RCC 7860 (cell line): ENCODE measurements at places on chromosomes 7 and 10.

GRCh38 chr7:81525841-81526240 lies 244.0 kb downstream of the HGF start:
- DNase-seq = no peak

DNA sequence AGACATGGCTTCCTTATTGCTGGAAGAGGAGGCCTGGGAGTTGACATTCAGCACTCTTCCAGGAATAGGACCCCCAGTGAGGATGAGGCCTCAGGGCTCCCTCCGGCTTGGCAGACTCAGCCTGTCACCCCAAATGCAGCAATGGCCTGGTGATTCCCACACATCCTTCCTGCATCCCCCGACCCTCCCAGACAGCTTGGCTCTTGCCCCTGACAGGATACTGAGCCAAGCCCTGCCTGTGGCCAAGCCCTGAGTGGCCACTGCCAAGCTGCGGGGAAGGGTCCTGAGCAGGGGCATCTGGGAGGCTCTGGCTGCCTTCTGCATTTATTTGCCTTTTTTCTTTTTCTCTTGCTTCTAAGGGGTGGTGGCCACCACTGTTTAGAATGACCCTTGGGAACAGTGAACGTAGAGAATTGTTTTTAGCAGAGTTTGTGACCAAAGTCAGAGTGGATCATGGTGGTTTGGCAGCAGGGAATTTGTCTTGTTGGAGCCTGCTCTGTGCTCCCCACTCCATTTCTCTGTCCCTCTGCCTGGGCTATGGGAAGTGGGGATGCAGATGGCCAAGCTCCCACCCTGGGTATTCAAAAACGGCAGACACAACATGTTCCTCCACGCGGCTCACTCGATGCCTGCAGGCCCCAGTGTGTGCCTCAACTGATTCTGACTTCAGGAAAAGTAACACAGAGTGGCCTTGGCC lies 4.3 kb downstream of the PGAM2 start:
- DNase-seq = no peak

DNA sequence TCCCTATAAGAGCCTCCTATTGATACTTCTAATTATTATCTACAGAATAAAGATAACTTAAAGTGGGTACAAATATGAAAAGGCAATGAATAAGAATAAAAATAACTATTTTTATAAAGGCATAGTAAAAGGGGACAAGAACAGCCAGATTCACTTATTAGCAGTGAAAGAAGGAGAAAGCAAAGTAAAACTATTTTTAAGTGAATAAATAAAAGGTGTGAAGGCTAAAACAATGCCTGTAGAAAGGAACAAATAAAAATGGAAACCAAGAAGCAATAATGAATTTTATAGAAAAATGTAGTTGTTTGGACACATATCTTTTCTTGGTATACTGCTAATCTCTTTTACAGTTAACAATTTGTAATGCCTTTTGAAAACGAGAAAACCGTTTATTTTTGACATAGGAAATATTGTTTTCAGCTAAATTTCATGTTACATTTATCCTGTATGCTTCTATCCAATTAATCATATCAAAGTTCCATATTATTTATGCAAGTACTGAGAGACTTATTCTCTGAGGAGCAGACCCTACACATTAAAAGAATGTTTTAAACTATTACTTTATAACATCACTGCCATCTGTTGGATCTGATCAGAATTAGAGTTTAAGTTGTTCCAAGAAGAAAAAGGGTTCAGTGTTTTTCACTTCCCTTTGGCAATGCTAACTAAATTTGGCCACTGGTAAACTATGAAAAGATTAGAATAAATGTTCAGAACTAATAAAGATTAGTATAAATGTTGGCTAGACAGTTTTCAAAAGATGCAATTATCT lies 59.1 kb downstream of the ARMC3 start:
- DNase-seq = peak; percentile 55

GRCh38 chr7:20364571-20365196 lies 34.0 kb downstream of the ITGB8 start:
- no peak for DNase-seq

DNA sequence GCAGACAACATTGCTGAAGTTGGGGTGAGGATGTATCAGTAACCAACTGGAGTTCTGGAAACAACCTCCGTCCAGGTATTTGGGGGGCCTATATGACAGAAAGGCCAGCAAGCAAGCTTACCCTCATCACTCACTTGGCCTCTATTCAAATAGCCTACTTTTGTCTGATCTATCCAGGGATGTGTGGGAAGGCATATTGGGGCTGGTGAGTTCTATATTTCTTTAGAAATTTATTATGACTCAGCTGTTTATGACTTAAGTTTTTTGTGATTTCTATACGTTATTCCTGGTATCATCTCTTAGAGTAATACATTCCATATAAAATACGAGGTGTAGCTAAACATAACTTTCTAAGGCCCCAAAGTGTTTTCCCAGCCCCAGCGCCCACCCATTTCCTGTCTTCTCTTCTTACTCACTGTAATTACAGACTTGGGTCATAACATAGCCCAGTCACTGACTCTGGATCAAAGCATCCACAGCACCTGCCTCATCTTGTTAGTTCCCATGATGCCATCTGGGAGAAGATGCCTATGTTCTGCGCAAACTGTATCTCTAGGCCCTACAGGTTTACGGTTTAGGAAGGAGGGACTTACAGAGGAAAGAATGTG lies 18.1 kb downstream of the GARS1 start:
- DNase-seq = no peak

GRCh38 chr7:6637544-6638229 lies 569 bp downstream of the ZNF316 start:
- DNase-seq = peak; percentile 18

- DNase-seq = no peak
Observed at GRCh38 chr7:131122394-131122793, 205.3 kb upstream of the MKLN1 start.

- DNase-seq = no peak
Observed at GRCh38 chr7:56051053-56051338, 248 bp downstream of the PSPH start.

DNA sequence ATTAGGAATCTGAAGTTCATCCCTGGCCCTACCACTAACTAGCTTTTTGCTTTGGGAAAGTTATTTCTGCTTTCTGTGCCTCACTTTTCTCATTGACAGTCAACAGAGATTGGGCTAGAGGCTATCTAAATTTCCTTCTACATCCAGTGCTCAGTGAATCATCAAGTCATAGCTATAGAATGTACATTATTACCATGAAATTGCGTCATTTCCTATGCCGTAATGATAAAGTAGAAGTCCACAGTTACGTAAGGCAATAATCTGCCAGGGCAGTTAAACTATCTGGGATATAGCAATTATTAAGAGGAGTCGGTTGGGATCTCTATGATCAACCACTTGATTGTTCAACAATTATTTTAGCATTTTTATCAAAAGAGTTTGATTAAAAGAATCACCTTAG lies 64.4 kb downstream of the ITGB8 start:
- no peak for DNase-seq

- DNase-seq = no peak
Observed at GRCh38 chr10:95604630-95605029, 43.5 kb upstream of the SORBS1 start.

DNA sequence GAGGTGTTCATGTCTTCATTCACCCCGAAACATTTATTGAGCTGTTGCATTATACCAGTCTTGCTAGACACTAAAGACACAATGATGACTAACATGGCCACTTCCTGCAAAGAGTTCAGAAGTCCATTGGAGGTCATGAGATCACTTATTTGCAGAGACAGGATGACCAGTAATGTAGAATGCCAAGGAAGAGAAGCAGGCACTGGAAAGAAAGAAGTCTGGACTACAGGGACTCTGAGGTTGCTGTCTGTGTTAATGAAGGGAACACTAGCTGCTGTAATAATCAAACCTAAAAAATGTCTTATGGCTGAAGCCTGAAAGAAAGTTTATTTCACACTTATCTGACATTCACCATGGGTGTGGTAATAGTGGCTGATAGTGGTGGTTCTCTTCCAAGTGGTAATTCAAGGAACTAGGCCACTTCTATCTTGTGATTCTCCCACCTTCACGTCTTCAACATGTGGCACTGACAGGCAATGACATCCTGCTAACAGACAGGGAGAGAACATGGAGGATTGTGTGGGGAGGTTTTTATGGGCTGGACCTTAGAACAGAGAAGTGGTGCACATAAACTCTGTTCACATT lies 89.2 kb upstream of the MKLN1 start:
- peak; percentile 97 for DNase-seq

GRCh38 chr7:128234476-128235026 lies 6.5 kb upstream of the LEP start:
- DNase-seq = no peak

DNA sequence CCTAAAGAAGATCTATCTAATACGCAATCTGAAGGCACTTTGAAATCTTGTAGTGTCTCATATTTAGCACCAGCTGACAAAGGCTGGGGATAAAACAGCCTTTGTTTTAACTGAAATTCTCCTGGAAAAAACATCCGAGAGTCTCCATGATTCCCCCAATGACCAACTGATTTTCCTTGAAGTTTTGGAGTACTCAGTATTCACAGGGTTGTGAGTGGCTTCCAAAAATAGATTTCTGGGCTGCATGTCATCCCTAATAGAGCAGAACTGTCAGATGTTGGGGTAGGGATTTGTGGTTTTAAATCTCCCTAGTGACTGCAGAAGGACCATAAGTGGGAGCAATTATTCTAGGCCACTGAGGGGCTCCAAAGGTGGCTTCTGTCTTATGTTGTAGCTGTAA lies 206.4 kb downstream of the TAX1BP1 start:
- DNase-seq = no peak
